ENCODE measurements at places on chromosomes 13 and 19.

DNA sequence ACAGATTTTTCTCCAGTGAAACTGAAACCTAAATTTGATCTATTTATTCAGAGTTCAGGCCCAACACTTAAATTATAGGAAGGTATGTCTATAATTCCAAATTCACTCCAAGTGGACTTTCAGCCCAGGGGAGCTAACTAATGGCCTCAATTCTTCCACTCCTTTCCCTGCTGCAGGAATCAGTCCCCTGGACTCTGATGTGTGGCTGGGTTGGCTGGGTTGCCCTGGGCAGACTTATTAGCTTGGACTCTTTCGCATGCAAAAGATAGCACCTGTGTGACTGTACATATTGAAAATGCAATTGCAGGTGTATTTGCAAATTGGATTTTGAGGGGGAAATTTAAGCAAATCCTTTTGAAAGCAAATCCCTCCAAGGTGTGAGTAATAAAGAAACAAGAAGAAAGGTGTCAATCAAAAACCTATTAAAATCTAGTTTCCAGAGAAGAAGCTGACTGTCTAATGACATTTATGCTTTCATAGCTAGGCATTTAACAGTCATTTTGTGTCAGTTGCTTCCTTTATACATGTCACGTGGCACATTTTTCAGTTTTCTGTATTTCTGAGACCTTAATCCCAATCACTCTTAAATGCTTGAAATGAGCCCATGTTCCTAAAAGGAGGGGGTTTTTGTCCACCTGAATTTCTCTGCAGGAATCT, 42.7 kb downstream of the KLF5 start:
- no peaks in the 10 kb centered on the region for H3K27me3 ChIP-seq
- H3K36me3 ChIP-seq: no peaks in the 10 kb centered on the region
- DNase-seq: no peak
- H3K27ac ChIP-seq: no peak overlapping the region
- no peaks in the 10 kb centered on the region for H3K4me1 ChIP-seq

DNA sequence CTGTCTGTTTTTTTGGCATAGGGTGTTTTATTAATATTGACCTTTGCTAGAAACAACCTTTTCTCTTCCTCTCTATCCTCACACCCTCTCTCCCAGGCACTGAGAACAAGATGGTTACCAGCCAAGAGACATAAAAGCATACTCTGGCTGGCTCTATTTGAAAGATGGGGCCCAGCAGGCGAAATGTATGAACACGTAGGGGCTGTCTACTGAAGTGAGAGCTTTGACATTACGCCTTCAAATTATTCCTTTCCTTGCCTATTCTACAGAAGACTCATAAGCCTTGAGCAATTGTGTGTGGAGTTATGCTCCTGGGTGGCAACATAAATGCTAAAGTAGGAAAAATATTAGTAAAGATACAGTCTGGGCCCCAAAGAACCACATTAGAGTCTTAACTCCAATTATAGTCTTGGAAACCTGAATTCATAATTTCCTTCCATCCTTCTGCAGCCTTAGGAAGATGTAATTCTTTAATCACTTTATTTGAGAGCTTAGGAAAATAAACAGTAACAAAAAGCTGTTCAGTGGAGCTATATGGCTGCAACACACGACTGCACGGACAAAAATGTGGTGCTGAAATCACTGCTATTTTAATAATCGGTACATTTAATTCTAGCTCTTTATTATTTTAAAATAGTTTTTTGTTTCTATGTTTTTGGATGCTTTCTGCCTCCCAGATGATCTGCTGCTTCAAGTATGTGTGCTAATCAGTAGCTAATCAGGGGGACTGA, 122.3 kb upstream of the RNF113B start:
- peaks cover 66% of the 10 kb centered on the region for H3K4me1 ChIP-seq
- H3K27me3 ChIP-seq: no peaks in the 10 kb centered on the region
- DNase-seq: peak; percentile 44
- no peaks in the 10 kb centered on the region for H3K36me3 ChIP-seq
- no peak overlapping the region for H3K4me3 ChIP-seq

- H3K27ac ChIP-seq: no peak overlapping the region
- no peaks in the 10 kb centered on the region for H3K36me3 ChIP-seq
- peaks cover 3% of the 10 kb centered on the region for H3K4me1 ChIP-seq
- H3K27me3 ChIP-seq: peaks cover 15% of the 10 kb centered on the region
- H3K4me3 ChIP-seq: no peak overlapping the region
Measured at GRCh38 chr19:3849092-3849491, 19.7 kb downstream of the ZFR2 start.

DNA sequence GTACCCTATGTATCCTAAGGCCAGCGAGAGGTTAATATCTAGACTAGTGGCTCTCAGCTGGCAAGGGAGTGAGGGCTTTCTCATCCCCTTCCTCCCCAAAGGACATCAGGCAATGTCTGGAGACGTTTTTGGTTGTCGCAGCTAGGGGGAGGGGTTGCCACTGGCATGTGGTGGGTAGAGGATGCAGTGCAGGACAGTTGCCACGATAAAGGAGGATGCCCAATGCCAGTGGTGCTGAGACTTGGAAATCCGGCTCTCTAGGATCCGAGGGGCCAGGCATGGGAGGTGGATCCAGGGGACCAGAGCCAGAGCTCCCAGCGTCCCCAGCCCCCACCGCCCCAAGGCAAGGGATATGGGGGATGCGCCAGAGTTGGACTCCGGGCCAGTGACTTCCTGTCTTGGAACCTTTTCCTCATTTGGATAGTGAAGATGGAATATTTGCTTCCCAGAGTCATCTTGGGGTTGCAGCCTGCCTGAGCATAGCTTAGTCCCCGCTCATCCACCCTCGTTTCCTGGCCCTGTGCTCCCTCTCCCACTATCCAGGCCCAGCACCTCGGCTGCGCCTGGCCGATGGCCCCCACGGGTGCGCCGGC, 4.9 kb downstream of the SSC5D start:
- no peaks in the 10 kb centered on the region for H3K36me3 ChIP-seq
- H3K27ac ChIP-seq: no peak overlapping the region
- no peak for DNase-seq
- no peaks in the 10 kb centered on the region for H3K4me1 ChIP-seq
- peaks cover 3% of the 10 kb centered on the region for H3K27me3 ChIP-seq
- no peak overlapping the region for H3K4me3 ChIP-seq

DNA sequence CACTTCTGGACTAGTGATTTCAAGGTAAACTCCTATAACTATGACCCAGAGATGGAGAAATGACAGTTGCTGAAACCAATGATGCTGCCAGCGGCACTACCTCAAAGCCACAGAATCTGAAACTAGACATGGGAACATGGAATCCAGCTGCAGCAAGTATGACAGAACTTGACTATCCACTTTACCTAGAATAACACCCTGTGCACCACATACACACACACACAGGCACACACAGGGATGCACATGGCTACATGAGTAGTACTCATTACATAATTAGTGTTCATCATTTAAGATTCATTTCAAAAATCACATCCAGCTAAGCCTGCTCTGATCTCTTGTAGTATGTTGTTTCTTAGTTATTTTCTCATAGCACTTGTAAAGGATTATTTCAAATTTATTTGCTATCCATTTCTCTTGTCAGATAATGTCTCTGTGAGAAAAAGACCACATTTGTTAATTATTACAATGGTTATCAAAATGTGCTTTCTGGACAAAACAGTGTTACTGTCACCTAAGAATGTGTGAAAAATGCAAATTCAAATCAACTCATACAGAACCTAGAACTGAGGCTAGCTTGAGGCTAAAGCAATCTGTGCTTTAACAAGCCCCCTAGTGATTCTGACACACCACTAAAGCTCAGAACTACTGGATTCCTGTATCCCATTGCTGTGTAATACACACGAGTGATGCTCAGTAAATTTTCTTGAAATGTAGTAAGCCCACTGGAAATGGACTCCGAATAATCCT, 59.4 kb downstream of the WTIP start:
- DNase-seq: no peak
- H3K36me3 ChIP-seq: no peaks in the 10 kb centered on the region
- H3K4me1 ChIP-seq: no peaks in the 10 kb centered on the region
- H3K27ac ChIP-seq: no peak overlapping the region

DNA sequence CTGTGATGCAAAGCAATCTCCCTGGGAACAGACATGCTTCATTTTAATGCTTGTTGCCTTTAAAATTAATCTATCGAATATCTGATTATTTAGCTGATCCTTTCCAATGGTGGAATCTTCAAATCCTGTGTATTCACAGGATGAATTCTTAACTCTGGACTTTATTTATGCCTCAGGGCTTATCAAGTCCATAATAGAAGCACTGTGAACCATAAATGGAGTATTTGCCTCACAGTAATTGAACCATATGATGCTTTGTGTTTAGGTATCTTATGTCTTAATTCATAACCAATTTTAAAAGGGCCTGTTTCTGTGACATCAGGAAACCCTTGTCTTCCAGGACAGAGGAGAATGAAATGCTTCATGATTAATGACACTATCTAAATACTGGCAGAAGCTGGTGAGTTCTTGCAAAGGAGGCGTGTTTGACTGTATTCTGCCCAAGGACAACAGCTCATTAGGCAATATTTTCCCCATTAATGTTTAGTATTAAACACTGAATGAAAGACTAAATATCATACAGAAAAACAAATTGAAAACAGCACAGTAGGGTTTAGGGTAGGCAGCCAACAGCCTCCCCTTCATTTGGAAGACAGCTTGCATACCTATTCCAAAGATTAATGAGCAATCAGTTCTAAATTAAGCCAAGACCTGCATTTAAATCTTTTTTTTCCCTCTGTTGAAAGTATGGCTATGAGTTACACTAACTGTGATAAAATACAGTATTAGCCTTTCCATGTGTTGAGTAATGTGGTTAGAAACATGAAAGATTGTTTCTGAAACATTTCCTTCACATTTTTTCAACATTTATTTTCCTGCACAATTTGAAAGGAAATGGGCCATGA, 709.4 kb downstream of the PCDH9 start:
- no peaks in the 10 kb centered on the region for H3K36me3 ChIP-seq
- no peak overlapping the region for H3K27ac ChIP-seq
- no peaks in the 10 kb centered on the region for H3K4me1 ChIP-seq

GRCh38 chr19:50624949-50625600, 14.6 kb downstream of the SYT3 start:
- H3K4me1 ChIP-seq: no peaks in the 10 kb centered on the region
- no peaks in the 10 kb centered on the region for H3K27me3 ChIP-seq
- no peaks in the 10 kb centered on the region for H3K36me3 ChIP-seq
- H3K27ac ChIP-seq: no peak overlapping the region
- no peak for DNase-seq

GRCh38 chr19:46607448-46607841, 6.3 kb downstream of the CALM3 start:
- no peak overlapping the region for H3K27ac ChIP-seq
- peaks cover 20% of the 10 kb centered on the region for H3K4me1 ChIP-seq
- no peak for DNase-seq

- no peak overlapping the region for H3K4me3 ChIP-seq
- H3K27ac ChIP-seq: no peak overlapping the region
- H3K4me1 ChIP-seq: peaks cover 34% of the 10 kb centered on the region
- DNase-seq: no peak
Measured at GRCh38 chr19:46945694-46946489, 73.7 kb upstream of the NPAS1 start.

- H3K36me3 ChIP-seq: no peaks in the 10 kb centered on the region
- DNase-seq: no peak
- no peaks in the 10 kb centered on the region for H3K27me3 ChIP-seq
- no peaks in the 10 kb centered on the region for H3K4me1 ChIP-seq
- H3K4me3 ChIP-seq: no peak overlapping the region
- no peak overlapping the region for H3K27ac ChIP-seq
Measured at GRCh38 chr19:6822311-6822670, 49.8 kb downstream of the VAV1 start.

GRCh38 chr19:30936276-30936675, 413.0 kb downstream of the TSHZ3 start:
- no peak overlapping the region for H3K4me3 ChIP-seq
- H3K4me1 ChIP-seq: no peaks in the 10 kb centered on the region
- H3K27me3 ChIP-seq: no peaks in the 10 kb centered on the region
- DNase-seq: no peak
- no peak overlapping the region for H3K27ac ChIP-seq

- peak; percentile 61 for DNase-seq
- peak overlapping the region; percentile 55 for H3K4me3 ChIP-seq
- peaks cover 37% of the 10 kb centered on the region for H3K36me3 ChIP-seq
- no peaks in the 10 kb centered on the region for H3K27me3 ChIP-seq
Measured at GRCh38 chr19:4866595-4867424, 657 bp downstream of the PLIN3 start.

GRCh38 chr13:25616674-25617073, 244.9 kb downstream of the ATP8A2 start:
- H3K4me1 ChIP-seq: no peaks in the 10 kb centered on the region
- no peaks in the 10 kb centered on the region for H3K27me3 ChIP-seq
- no peak overlapping the region for H3K4me3 ChIP-seq
- no peaks in the 10 kb centered on the region for H3K36me3 ChIP-seq
- H3K27ac ChIP-seq: no peak overlapping the region
- no peak for DNase-seq

DNA sequence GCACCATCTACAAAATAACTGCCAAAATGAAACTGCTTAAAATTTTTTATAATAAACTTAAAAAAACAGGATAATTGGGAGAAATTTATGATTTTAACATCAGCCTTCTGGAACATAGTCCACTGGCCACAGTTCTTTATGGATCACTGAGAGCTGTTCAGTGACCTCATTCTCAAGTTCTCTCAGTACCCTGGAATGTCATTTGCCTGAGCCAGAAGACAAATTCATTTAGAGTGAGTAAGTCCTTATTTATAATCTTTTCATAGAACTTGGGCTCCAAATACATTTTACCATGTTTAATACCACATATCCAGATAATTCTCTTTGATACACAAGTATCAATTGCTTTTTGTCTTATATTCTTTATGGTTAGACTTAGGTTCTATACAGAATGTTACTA, 87.6 kb downstream of the CAB39L start:
- no peak overlapping the region for H3K4me3 ChIP-seq
- H3K36me3 ChIP-seq: no peaks in the 10 kb centered on the region
- peak overlapping the region; percentile 85 for H3K27ac ChIP-seq
- peak; percentile 46 for DNase-seq
- no peaks in the 10 kb centered on the region for H3K27me3 ChIP-seq
- H3K4me1 ChIP-seq: peaks cover 34% of the 10 kb centered on the region

DNA sequence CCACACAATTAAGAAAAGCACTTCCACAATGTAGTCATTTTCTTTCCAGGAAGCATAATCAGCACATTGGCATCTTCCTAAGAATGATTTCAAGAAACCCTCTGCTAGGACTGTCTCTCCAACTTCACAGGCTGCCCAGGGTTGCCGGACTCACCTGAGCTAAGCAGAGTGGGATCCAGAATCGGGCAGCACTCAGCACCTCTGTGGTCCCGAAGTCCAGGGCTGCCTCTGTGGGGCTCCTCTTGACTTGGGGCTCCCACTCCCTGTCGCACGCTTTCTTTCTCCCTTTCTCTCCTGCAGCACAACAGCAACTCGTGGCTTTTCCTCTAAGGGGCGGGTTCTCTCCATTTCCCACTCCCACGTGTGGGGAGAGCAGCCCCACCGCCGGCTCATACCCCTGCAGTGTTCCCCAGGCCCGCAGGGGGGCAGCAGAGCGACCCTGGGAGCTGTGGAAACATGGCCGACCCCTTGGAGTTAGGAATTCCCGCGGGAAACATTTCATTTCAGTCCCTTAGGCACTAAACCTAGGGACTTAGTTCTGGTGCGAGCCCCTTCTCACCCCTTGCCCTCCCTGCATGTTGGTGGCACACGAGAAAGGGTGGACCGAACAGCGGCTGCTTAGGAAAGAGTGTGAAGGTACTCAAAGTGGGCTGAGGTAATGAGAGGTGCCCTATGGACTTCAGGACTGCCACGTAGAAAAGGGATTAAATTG, at the start of gene TMEM272:
Gene TMEM272, minus strand, starts transcription at position 316 of the 712 bp plus-strand sequence. CDS start 6,647 bp downstream, outside the sequence.
- peak within 1 kb of the TSS; percentile 84 for H3K27ac ChIP-seq
- DNase-seq: peak; percentile 65
- peak within 1 kb of the TSS; percentile 29 for H3K4me3 ChIP-seq
